Suppressor macrophage treated with lipopolysaccharide for 4 hours (primary cell): ENCODE measurements at places on chromosomes 2 and 18.

GRCh38 chr18:31659576-31660177 lies 24.7 kb downstream of the B4GALT6 start:
- DNase-seq, result peak; percentile 45

DNA sequence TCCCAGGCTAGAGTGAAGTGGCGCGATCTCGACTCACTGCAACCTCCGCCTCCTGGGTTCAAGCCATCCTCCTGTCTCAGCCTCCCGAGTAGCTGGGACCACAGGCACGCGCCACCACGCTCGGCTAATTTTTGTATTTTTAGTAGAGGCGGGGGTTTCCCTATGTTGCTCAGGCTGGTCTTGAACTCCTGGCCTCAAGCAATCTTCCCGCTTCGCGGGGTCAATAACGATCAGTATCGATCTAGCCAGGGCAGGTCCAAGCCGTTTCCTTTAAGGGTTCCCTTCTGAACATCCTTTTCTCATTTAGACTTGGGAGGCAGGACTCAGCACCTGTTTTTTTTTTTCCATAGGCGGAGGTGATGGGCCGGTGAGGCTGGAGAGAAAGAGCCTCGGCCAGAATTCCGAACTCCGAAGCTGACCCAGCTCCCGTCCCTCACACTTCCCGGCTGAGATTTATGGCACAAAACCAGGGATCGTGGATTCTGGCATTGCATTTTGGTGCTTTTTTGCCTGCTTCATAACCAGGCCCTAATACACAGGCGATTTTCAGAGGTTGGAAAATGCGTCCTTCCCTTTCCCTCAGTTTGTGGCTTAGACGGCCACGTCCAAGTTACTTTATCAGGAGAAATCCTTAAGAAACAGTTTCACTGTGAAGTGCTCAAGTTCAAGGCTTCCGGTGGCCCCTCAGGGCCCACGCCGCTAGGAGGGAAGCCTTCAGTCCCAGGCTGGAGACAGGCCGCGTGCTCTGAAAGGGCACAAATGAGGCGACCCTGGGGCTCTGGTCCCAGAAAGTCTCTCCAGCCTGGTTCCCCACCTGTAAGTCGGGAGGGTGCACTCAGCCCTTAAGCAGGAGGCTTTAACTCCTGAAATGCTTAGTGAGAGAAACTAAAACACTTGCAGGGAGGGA lies 998 bp upstream of the SLC66A3 start:
- peak; percentile 42 for DNase-seq

GRCh38 chr2:37588316-37588777 lies 83.1 kb downstream of the CDC42EP3 start:
- DNase-seq, result no peak

DNA sequence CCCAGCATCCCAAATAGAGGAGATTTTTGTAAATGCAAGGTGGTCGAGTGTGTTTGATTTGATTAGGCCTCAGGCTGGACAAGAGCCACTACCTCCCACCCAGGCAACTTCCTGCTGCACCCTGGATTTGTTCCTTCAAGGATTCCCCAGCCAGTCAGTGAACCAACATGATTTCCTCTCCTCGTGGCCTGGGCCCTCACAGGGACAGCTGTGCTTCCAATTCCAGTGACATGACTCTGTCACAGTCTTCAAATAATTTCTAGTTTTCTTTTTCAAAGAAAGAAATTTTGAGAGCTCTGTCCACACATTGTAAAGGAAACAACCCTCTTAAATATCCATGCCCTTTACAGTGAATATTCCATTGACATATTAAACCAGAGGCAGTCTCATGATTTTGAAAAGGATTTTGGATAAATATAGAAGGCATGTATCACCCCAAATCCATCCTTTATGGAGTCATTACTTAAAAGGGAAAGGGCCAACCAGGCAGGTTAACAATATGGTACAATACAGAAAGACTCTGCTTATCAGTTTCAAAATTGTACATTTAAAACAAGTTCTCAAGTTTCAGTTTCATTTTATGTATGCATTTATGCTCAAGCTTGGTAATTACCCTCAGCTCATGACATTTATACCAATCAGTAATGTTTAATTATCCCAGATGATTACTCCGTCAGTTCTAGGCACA lies 121.3 kb upstream of the FOSL2 start:
- peak; percentile 60 for DNase-seq

- DNase-seq, result no peak
These were observed 68.1 kb downstream of the EMILIN2 start for GRCh38 chr18:2914881-2915240.

DNA sequence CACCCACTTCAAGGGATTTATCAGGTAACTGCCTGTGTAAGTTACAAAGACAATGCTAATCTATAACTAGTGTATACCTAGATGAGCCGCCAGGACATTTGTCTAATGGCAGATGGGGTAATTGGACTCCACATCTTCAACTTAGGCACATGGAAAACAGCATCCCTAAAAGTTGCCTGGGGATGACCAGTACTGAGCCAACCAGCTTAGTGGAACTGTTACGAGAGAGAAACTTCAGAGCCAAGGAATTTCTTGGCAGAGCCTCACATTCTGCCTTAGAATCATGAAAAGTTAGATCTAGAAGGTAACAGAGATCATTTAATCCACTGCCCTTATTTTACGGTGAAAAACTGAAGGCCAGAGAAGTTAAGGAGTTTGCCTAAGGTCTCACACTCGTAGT lies 15.5 kb upstream of the CLASP1 start:
- no peak for DNase-seq

DNA sequence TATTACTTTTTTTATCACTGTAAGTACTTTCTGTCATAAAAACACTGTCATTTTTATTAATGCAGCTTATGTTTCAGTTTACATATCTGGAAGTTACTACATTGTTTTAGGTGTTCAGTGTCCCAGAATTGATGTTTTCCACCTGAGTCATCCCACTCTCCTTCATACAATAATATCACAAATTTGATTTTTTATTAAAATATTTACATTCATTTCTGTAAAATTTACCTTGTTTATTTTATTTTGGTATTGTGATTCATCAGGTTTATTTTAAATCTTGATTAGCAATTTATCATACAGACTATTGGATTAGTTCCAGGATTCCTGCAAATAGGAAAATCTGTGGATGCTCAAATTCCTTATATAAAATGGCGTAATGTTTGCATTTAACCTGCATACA lies 1662.9 kb downstream of the SUCLG1 start:
- no peak for DNase-seq

DNA sequence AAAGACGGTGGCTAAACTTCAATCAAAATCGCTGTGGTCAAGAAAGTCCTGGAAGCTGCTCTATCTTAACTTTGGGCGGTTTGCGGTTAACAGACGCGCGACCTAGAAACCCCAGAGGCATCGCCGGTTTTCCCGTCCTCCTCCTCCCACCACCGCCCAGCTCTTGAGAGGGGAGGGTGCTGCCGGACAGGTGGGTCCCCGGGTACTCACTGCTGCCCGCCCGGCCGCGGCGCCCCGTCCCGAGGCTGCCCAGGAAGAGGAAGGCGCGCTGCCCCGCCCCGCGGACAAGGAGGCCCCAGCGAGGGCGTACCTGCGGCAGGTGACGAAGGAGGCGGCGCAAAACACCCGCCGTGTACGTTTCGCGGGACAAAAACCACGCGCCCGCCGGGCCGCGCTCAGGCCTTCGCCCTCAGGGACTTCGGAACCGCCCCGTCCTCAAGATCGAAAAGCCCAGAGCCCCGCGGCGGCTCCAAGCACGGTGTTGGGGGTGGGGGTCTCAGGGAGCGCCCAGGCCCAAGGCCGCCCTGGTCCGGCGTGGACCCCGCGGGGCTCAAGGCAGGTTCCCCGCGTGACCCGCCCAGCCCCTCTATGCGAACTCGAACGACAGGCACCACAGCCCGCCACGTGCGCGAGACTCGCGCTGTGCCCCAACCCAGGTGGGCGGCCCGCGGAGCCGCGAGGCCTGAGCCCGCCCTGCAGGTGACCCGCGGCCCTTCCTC lies at the start of gene SH3YL1:
TSS of gene SH3YL1 (minus strand) at position 259 of the 719 bp plus-strand sequence. CDS start at position 211, 48 bp downstream.
- no peak for DNase-seq

GRCh38 chr2:150449856-150450255 lies 37.6 kb downstream of the RND3 start:
- DNase-seq, result no peak

DNA sequence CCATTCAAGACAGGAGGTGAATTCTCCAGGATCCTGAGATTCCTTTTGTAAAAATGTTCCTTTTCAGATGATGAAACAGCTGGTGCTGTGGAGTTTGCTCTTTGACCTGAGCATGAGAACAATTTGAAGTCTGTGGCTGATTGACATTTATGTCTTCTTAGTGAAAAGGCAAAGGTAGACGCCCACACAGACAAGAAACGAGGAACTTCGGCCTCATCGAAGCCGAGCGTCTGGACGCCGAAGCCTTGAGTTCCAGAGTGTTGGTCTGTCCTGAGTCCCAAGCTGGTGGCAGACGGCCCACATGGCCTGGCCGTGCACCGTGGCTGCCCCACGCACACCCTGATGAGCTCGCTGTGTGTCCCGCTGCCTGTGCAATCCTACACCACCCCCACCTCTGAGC lies 20.7 kb upstream of the SNTG2 start:
- no peak for DNase-seq

DNA sequence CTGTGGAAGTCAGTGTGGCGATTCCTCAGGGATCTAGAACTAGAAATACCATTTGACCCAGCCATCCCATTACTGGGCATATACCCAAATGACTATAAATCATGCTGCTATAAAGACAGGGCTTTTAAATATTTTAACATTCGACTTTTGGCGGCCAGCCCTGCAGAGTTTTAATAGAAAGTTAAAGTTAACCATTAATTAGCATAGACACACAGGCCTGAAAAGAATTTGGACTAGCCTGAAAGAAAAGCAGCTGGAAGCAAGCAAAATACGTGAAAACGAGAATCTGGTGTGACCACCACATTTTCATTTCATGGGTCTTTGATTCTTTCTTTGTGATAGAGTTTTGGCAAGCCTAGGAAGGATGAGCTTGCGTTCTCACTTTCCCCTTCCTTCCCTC lies 184.0 kb downstream of the SCG2 start:
- no peak for DNase-seq
